ENCODE measurements at places on chromosomes 11 and 22. TPM values are rescaled to one million over a fixed set of nuclear protein-coding genes. Genes with fewer than 3 reads are reported as not detected.

- DNase-seq: no peak
Observed at GRCh38 chr11:20770414-20770946, 101.1 kb downstream of the NELL1 start.

DNA sequence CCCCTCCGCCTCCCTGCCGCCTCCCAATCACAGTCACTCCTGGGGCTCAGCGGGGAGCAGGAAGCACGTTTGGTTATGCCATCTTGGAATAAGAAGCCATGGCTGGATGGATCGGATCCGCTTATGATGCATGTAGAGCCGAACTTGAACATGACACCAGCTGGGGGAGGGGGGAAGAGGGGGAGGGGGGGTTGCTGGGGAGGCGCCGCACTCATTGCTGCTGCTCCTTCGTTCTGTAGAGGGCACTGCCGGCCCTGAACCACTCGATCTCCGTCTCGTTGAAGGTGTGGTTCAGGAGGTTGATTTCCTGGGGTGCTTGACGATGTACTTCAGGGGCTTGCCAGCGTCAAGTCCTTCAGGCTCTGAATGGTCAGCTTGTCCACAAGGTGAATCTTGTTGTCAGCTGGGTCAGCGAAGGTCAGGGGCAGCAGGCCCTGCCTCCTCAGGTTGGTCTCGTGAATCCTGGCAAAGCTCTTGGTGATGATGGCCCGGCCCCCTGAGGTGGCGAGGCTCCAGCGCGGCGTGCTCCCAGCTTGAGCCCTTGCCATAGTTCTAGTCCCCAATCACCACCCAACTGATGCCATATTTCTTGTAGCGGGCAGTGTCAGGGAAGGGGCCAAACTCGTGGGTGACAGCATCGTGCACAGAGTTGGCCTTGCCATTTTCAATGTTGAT, 476.9 kb upstream of the ISX start:
- no peak for DNase-seq

The KIF18A gene
- total RNA-seq: 1.7 TPM

The FOLR2 gene
- 16.2 TPM for total RNA-seq

DNA sequence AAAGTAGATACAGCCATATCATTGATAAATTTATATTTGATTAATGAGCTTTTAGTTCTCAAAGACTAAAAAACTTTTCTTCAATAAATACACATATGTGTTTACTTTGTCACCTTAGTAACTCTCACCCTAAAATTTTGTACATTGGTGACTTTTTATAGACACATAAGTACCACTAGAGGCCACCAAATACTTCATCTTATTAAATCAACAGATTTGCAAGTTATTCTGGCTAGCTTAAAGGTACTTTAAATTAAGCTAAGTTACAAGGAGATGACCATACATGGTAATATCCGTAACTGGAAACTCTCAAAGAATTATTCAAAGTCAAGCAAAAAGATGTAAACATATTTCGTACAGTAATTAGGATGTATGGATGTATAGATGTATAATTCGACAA, 112.2 kb downstream of the SBF2 start:
- no peak for DNase-seq

- no peak for DNase-seq
Observed at GRCh38 chr11:122383186-122383585, 267.2 kb upstream of the BLID start.

- no peak for DNase-seq
Observed at GRCh38 chr11:100866453-100866852, 179.4 kb downstream of the ARHGAP42 start.

DNA sequence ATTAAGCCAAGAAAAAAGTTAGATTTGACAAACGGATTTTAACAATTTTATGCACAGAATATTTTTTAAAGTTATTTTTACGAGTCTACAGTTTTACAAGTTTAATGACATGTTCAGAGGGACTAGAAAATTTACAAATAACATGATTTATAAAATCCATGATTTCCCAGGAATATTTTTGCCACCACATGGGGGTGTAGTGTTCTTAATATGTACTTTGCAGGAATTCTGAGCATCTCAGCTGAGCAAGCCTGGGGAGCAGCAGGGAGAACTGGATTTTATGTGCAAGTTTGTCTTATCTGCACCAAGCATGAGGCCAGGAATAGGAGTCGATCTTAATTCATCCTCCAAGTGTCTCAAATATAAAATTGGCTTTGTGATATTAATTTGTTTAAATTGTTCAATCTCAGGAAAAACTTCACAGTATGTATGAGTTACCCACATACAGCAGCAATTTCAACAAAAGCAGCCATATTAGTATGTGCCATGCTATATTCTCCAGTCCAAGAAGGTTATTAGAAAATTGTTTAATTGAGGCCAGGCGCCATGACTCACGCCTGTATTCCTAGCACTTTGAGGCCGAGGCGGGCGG, 826.3 kb downstream of the DLG2 start:
- DNase-seq: no peak

DNA sequence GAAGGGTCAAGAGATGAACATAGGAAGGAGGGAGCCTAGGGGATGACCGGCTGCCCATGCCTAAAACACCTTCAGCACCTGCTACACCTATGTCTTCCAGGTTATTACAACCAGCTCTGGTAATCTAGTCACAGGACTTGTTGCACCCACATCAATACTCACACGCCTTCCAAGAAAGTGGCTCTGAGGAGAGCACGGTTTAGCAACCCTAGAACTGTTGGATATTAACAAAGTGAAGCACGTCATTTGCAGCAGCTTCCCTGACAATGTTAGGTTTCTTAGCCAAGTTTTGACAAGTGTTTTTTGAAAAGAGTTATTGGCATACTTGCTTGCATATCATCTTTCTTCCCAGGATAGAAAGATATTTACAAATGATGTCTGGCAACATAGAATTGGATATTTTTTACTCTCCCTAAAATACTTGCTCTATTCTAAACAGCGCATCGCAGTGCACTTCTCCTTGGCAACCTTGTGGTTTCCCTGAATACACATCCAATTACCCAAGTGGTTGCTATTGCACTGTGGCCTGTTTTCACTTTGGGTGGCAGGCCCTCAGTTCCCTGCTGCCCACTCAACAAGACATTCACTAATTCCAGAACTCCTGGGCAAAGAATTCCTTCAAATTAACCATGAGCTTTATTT, 94.3 kb upstream of the ARHGAP42 start:
- no peak for DNase-seq

The ACR gene
- 2.6 TPM for total RNA-seq

- DNase-seq: peak; percentile 96
Observed at GRCh38 chr11:118911880-118912741, 13.6 kb downstream of the BCL9L start.

DNA sequence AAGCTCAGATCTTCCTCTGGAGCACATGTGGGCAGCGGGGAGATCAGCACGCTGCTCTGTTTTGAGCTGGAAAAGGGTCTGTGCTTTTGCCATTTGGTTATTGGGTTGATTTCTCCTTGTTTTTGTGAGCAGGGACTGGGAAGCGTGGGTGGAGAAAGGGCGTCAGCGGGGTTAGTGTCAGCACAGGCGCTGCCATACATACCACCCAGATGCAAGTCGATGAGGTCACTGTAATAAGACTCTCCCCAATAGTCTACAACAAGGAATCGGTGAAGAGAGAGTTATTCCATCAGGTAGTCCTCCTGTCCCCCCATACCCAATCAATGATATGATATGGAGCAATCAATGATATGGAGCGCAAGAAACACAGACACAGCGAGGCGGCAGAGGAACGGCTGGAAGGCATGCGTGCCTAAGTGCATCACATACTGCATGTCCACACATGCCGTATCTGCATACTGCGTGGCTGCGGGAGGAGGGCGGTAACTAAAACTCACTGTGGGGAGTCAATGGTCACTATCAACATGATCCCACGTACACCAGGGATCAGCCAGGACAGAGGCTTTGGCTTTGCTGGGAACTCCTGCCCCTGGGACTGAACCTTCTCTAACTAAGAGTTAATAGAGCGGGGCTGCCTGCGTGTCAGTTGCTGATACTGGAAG, 29.5 kb upstream of the BID start:
- no peak for DNase-seq

- DNase-seq: no peak
Observed at GRCh38 chr11:119706029-119706428, 23.0 kb downstream of the NECTIN1 start.

GRCh38 chr22:37368058-37368457, 59.2 kb downstream of the ELFN2 start:
- no peak for DNase-seq

The SLC6A5 gene
- not detected for total RNA-seq

All from posterior vena cava (tissue), 2 donors.